NCI-H446 treated with DMSO at 0.1 percent for 48 hours (cell line): ENCODE measurements at places on chromosomes 2 and 18.

DNA sequence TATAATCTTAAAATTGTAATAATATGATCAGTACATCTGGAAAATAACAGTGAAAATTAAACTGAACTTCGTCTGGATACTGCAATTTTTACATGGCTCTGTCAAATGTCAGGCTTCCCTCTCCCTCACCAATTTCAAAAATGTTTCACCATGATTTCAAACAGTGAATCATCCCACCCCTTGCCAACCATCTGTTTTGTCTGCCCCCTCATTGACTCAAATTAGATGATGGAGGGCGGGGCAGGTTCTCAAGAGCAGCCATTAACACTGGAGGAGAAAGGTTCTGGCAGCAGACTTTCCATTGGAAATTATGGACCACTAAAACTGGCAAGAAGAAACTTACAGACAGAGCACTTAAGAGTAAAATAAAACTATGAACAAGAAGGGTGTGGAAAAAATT is 1195.7 kb upstream of the ZEB2 start:
- peak; percentile 84 for DNase-seq

DNA sequence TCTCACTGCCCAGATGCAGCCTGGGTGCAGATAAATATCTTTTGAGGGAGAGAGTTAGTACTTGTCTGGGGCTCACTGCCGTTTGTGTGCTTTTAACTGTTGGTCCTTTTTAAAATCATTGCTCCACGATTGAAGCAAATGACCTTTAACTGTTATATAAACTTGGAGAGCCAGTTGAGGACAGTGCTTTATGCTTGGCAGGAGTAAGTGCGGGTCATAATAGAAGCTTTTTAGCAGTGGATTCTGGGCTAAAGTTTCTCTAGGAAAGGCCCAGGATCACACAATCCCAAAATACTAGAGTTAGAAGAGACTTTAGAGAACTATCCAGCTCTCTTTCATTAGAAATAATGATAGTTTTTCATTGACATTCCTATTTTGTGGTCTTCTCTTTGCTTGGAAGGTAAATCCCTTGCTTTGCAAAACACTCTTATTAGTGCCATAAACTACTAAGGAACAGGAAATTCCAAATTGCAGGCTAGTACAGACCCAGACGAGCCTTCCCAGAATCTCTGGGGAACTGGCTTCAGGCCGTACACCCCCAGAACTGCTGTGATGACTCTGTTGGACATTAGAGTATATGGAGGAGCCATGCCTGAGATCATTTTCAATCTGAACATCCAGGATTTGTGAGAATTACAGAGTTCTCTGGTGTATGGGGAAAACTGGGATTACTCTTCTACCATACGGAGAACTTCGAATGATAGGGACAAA is 19.1 kb downstream of the LIMS1 start:
- no peak for DNase-seq

GRCh38 chr2:54639609-54640008 is 83.9 kb upstream of the EML6 start:
- no peak for DNase-seq

- DNase-seq = no peak
These were observed 331.1 kb downstream of the PLCL1 start for GRCh38 chr2:198135481-198135934.

DNA sequence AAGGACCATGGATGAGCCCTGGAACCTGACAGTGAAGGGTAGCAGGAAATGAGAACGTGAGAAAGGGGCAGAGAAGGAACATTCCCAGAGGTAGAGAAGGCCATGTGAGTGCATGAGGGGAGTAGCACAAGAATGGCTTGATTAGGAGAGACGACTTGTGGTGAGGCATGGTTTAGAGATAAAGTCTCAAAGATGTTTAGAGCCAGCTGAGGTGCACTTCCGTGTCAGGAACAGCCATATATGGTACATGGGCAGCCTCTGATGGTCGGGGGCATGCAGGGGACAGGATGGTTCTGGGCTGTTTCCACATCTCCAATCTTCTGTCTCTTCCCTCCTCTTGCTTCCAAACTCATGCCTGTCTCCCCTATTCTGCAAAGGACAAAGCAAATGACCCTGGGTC is 28.8 kb upstream of the EFEMP1 start:
- no peak for DNase-seq

GRCh38 chr2:241467777-241468475 is 40.5 kb downstream of the STK25 start:
- DNase-seq = no peak

- no peak for DNase-seq
These were observed 7.1 kb upstream of the PPP1R1C start for GRCh38 chr2:181978351-181979150.

- no peak for DNase-seq
These were observed 116.2 kb downstream of the SMAD7 start for GRCh38 chr18:48834413-48835031.
